ENCODE measurements at places on chromosomes 13 and 19. TPM values are rescaled to one million over a fixed set of nuclear protein-coding genes. Genes with fewer than 3 reads are reported as not detected.

LRRC63 gene
- 0.16 TPM for polyA plus RNA-seq

PTH2 gene
- not detected for polyA plus RNA-seq

ZNF835 gene
- 5.3 TPM for polyA plus RNA-seq

ING1 gene
- 26.0 TPM for polyA plus RNA-seq

CD37 gene
- 36.4 TPM for polyA plus RNA-seq

MIR17HG gene
- polyA plus RNA-seq, result 2.9 TPM

SYCN gene
- polyA plus RNA-seq, result not detected

GPC6 gene
- polyA plus RNA-seq, result 54.9 TPM

ZNF649 gene
- polyA plus RNA-seq, result 27.0 TPM

SHISA7 gene
- 0.10 TPM for polyA plus RNA-seq

CCDC70 gene
- polyA plus RNA-seq, result 0.14 TPM

SELENOV gene
- polyA plus RNA-seq, result 7.4 TPM

ZNF132 gene
- polyA plus RNA-seq, result 16.7 TPM

GAPDHS gene
- not detected for polyA plus RNA-seq

CEACAM1 gene
- polyA plus RNA-seq, result 16.5 TPM

TJP3 gene
- 12.1 TPM for polyA plus RNA-seq

NCR1 gene
- polyA plus RNA-seq, result 0.13 TPM

SIAH3 gene
- polyA plus RNA-seq, result 0.89 TPM

MCEMP1 gene
- polyA plus RNA-seq, result 0.21 TPM

PLIN5 gene
- polyA plus RNA-seq, result 3.3 TPM

ZNF345 gene
- polyA plus RNA-seq, result 12.6 TPM

IL17D gene
- 10.1 TPM for polyA plus RNA-seq

NLRP7 gene
- 0.04 TPM for polyA plus RNA-seq

NRTN gene
- polyA plus RNA-seq, result 3.7 TPM

ZSCAN4 gene
- not detected for polyA plus RNA-seq

PBX4 gene
- polyA plus RNA-seq, result 3.8 TPM

TEX29 gene
- 0.28 TPM for polyA plus RNA-seq

ZNF730 gene
- polyA plus RNA-seq, result 10.5 TPM

TMEM238 gene
- 0.91 TPM for polyA plus RNA-seq

NFIX gene
- polyA plus RNA-seq, result 14.9 TPM

CGB2 gene
- not detected for polyA plus RNA-seq

PSG7 gene
- not detected for polyA plus RNA-seq

ZNF135 gene
- 29.9 TPM for polyA plus RNA-seq

RAX2 gene
- polyA plus RNA-seq, result not detected

PPFIA3 gene
- 9.0 TPM for polyA plus RNA-seq

RSPH6A gene
- not detected for polyA plus RNA-seq

ANKRD24 gene
- polyA plus RNA-seq, result 2.4 TPM

REEP6 gene
- 24.2 TPM for polyA plus RNA-seq

KIR3DL1 gene
- polyA plus RNA-seq, result not detected

RNF225 gene
- not detected for polyA plus RNA-seq

SPC24 gene
- 15.4 TPM for polyA plus RNA-seq

LRG1 gene
- 0.83 TPM for polyA plus RNA-seq

ATP1A3 gene
- 1.4 TPM for polyA plus RNA-seq

GSX1 gene
- polyA plus RNA-seq, result not detected

DCT gene
- polyA plus RNA-seq, result 0.65 TPM

APOC1 gene
- 8.4 TPM for polyA plus RNA-seq

SIGLEC10 gene
- polyA plus RNA-seq, result 1.1 TPM

PLVAP gene
- 245 TPM for polyA plus RNA-seq

LMTK3 gene
- polyA plus RNA-seq, result 3.7 TPM

SKA3 gene
- 12.6 TPM for polyA plus RNA-seq

USHBP1 gene
- polyA plus RNA-seq, result 6.0 TPM

RYR1 gene
- polyA plus RNA-seq, result 5.2 TPM

CRLF1 gene
- 4.7 TPM for polyA plus RNA-seq

TTC9B gene
- not detected for polyA plus RNA-seq

VSIG10L gene
- polyA plus RNA-seq, result 5.6 TPM

CFD gene
- 4.4 TPM for polyA plus RNA-seq

COX7A1 gene
- polyA plus RNA-seq, result 24.4 TPM

All from renal pelvis (tissue), 12 donors.